Endothelial cell of umbilical vein (primary cell): ENCODE measurements at places on chromosomes 2 and 18. TPM values are rescaled to one million over a fixed set of nuclear protein-coding genes. Genes with fewer than 3 reads are reported as not detected.

- H3K4me1 ChIP-seq, result no peaks in the 10 kb centered on the region
- no peaks in the 10 kb centered on the region for H3K27me3 ChIP-seq
- no peak overlapping the region for H3K27ac ChIP-seq
- H3K36me3 ChIP-seq, result no peaks in the 10 kb centered on the region
- no peak overlapping the region for H3K4me3 ChIP-seq
- DNase-seq, result peak; percentile 11
These were observed 537.4 kb downstream of the CPS1 start for GRCh38 chr2:211093743-211094303.

DNA sequence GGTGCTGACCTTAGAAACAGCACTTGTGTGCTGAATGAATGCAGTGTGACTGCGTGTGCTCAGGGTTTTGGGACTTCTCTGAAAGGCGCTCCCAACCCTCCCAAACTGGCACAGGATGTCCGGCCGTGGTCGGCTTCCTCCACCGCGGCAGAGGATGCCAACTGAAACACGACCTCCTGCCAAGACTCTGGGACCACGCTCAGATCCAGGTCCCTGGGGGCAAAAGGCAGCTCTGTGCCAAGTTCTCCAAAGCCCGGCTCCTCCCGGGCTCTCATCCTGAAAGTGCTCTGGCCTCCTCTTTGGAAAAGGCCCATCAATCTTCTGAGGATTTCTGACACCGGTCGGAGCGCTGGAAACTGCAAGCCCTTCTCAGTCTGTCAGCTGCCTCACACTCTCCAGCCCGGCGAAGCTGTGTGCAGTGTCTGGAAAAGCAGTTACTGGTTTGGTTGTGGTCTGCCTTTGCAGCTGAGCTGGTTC, 32.3 kb upstream of the ZBTB7C start:
- DNase-seq, result peak; percentile 39
- peaks cover 55% of the 10 kb centered on the region for H3K27me3 ChIP-seq
- no peak overlapping the region for H3K27ac ChIP-seq
- no peak overlapping the region for H3K4me3 ChIP-seq

DNA sequence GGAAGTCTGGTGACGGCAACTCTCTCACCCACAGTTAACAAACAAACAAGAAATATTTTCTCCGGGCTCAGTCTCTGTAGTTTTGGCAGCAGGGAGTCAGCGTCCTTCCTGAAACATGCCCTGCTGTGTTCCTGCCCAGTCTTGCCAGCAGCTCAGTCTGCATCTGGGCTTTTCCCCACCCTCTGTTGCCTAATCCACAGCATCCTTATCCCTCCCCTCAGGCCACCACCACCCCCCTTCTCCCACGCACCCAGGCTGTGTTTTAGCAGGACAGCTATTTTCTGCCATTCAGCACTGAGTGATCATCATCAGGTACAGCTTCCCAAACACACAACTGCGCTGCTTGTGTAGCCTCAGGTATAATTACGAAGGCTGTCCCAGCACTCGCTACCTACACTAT, 168.2 kb downstream of the DPP10 start:
- no peaks in the 10 kb centered on the region for H3K36me3 ChIP-seq
- H3K4me3 ChIP-seq, result no peak overlapping the region
- H3K27me3 ChIP-seq, result no peaks in the 10 kb centered on the region
- H3K27ac ChIP-seq, result no peak overlapping the region

DNA sequence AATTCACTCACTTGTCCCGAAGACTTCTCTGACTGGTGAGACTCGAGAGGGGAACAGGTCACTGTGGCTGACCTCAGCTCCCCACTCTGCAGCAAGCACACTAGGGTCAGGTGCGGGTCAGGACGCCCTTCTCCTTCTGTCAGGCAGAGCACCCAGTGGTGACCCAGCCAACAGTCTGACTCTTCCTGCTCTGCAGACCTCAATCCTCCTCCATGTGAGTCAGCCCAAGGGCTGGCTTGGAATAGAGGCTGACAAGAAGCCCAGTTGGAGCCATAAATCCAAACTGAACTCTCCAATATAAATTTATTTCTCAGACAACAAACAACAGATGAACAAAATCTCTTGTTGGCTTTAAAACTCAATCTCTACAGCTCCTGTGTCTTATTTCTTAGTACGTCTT, 253.1 kb downstream of the SH3BP4 start:
- H3K27ac ChIP-seq, result no peak overlapping the region
- peaks cover 2% of the 10 kb centered on the region for H3K27me3 ChIP-seq
- no peak for DNase-seq
- H3K4me3 ChIP-seq, result no peak overlapping the region
- H3K4me1 ChIP-seq, result no peaks in the 10 kb centered on the region
- no peaks in the 10 kb centered on the region for H3K36me3 ChIP-seq

The MITD1 gene
- 29.8 and 30.0 TPM in 2 replicates for total RNA-seq

The ZNF2 gene
- 4.2 and 4.4 TPM in 2 replicates for total RNA-seq

The CFAP221 gene
- not detected in 2 replicates for total RNA-seq

The IL37 gene
- not detected in 2 replicates for total RNA-seq

The PLCL1 gene
- total RNA-seq, result 3.4 and 5.1 TPM in 2 replicates
